Effector memory CD4-positive, alpha-beta T cell (primary cell): ENCODE measurements at places on chromosomes 2 and 18.

- no peak for DNase-seq
- no peaks in the 10 kb centered on the region for H3K36me3 ChIP-seq
- no peaks in the 10 kb centered on the region for H3K27me3 ChIP-seq
- no peaks in the 10 kb centered on the region for H3K4me1 ChIP-seq
These were observed 32.7 kb downstream of the SETBP1 start for GRCh38 chr18:44713435-44713834.

- DNase-seq, result no peak
- H3K27me3 ChIP-seq, result no peaks in the 10 kb centered on the region
- H3K36me3 ChIP-seq, result no peaks in the 10 kb centered on the region
- no peak overlapping the region for H3K4me3 ChIP-seq
These were observed 120.2 kb downstream of the PTGR3 start for GRCh38 chr18:75088622-75089211.

DNA sequence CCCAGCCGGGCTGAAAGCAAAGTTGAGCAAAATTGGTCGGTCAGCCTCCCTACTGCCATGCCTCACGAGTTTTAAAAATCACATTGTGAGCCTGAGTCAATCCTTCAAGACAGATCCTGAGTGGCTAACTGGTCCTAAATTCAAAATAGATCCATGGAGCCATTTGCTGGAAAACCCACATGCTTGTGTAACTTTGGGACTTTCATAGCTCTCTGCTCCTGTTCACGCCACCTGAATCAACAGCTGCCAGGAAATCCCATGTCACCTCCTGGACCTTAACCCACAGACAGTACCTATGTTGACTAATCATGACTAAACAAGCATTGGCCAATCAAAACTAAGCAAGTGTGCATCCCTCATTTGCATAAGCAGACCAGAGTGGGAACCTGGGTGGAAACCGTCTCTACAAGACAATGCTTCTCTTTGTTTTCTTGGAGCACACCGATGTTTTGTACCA, 42.8 kb upstream of the LDLRAD4 start:
- no peaks in the 10 kb centered on the region for H3K27me3 ChIP-seq
- no peak overlapping the region for H3K4me3 ChIP-seq
- no peaks in the 10 kb centered on the region for H3K4me1 ChIP-seq
- DNase-seq, result no peak
- no peak overlapping the region for H3K27ac ChIP-seq

GRCh38 chr2:36329251-36329650, 26.3 kb upstream of the CRIM1 start:
- H3K4me1 ChIP-seq, result no peaks in the 10 kb centered on the region
- DNase-seq, result no peak
- H3K4me3 ChIP-seq, result no peak overlapping the region
- no peak overlapping the region for H3K27ac ChIP-seq

DNA sequence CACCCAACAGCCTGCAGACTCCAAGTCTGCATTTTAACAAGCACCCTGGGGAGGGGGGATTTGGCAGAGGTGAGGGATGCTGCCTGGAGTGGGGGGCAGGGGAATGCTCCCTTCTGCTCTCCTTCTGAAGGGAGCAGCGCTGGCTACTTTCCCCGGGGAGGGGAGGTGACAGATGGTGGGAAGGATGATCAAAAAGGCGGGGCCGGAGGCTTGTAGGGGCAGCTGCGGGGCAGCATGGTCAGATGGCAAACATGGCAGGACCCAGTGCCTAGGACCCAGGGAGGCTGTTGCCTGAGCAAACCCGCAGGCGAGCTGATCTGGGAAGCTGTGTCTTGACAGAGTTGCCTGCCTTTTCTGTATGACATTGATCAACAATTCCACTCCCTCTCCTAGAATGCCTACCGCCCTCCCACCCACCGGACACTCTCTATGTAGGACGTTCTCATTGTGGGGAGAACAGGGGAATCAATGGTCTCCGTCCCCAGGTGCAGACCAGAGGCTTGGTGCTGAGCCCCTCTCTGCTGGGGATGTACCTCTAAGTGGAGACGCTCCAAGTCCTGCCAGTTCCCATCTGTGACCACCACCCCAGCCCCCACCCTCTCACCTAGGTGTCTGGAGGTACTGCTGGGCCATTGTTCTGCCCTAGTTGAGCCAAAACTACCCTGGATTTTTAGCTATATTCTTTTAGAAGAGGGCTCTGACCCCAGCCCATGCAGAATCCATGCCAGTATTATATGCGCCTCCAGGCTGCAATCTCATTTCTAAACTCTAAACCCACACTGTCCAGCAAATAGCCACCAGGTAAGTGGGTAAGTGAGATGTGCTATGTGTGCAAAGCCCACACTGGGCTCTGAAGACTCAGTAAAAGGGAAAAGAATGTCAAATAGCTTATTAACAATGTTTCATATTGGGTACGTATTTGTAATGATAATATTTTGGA, 89.7 kb upstream of the SEC11C start:
- no peak overlapping the region for H3K27ac ChIP-seq
- H3K4me3 ChIP-seq, result no peak overlapping the region
- DNase-seq, result no peak
- no peaks in the 10 kb centered on the region for H3K27me3 ChIP-seq
- H3K36me3 ChIP-seq, result no peaks in the 10 kb centered on the region
